ENCODE measurements at places on chromosomes 11 and 22.

DNA sequence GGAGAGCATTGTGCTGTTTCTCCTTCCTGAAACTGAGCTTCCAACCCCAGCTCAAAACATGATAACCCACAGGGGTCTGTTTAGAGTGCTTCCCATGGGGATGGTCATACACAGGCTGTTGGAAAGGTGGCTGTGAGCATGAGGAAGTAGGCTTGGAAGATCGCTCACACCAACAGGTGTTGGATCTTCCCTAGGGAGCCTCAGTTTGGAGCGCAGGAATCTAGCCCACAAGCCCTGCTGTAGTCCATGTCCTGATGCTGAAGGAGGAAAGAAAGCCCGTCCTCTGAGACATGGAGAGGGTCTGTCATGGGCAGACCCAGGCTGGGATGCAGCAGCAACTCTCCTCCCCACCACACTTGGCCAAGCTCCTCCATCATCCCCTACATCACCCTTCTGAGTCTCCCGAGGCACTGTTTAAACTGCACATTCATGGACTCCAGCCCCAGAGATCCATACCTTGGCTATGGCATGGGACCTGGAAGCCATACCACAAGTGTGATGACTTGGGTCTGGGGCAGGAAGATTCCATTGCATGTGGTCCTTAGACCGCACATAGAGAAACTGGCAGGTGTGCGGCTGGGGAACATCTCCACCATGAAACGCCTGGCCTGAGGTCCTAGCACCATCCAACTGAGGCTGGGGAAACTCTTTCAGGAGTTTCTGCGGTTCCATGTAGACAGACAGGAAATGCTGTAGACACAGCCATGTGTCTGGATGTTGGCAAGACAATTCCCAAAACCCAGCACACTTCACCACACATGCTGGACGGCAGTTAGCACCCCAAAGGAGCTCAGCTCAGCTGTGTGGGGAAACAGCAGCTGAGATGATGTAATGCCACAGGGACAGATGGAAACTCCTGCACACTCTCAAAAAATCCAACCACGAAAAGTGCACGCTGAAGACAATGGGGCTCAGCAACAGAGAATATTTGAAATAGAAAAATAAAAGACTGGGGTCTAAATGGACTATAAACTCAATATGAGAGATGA, 27.6 kb upstream of the TTC12 start:
- DNase-seq = no peak

GRCh38 chr11:130314184-130314749, 450 bp downstream of the ZBTB44 start:
- peak; percentile 67 for DNase-seq

- no peak for DNase-seq
Observed at GRCh38 chr11:59368238-59369022, 9.7 kb downstream of the OR5AN1 start.

- DNase-seq = no peak
Observed at GRCh38 chr11:122342089-122342744, 226.2 kb upstream of the BLID start.

- DNase-seq = no peak
Observed at GRCh38 chr22:42297778-42298177, 27.3 kb upstream of the TCF20 start.

- no peak for DNase-seq
Observed at GRCh38 chr11:3227568-3228444, 4.4 kb downstream of the MRGPRE start.

Measured in CD8-positive, alpha-beta T cell (primary cell).